ENCODE measurements at places on chromosomes 16 and 17. TPM values are rescaled to one million over a fixed set of nuclear protein-coding genes. Genes with fewer than 3 reads are reported as not detected.

DNA sequence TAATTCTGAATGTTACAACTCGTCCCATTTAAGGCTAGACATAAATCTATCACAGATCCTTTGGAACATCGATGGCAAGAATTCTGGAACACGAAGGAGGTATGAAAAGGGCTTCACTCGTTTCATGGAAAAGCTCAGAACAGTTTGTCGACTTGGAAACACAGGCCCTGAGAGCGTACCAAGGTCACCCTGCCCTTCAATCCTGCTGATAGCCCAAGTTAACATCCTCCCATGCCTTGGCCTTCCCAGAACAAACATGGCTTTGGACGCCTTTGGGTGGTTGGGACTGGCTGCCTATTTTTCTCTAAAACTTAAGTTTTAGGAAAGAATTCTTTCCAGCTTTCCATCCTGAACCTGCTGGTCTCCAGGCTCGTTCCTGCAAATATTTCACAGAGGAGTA lies 396.1 kb downstream of the MAF start:
- H3K36me3 ChIP-seq, result no peaks in the 10 kb centered on the region
- no peak for DNase-seq
- H3K4me3 ChIP-seq, result no peak overlapping the region
- no peaks in the 10 kb centered on the region for H3K27me3 ChIP-seq

- peaks cover 20% of the 10 kb centered on the region for H3K27me3 ChIP-seq
- H3K4me3 ChIP-seq, result peak within 1 kb of the TSS; percentile 67
- H3K4me1 ChIP-seq, result peaks cover 6% of the 10 kb centered on the region
- DNase-seq, result peak; percentile 52
Observed at GRCh38 chr17:61399131-61400065, at the start of gene TBX2. TSS of gene TBX2 (plus strand) at chr17:61399843. CDS start at chr17:61400177, 334 bp downstream.

GRCh38 chr16:87698676-87699199 lies 67.0 kb downstream of the KLHDC4 start:
- H3K4me1 ChIP-seq, result peaks cover 5% of the 10 kb centered on the region
- H3K36me3 ChIP-seq, result peaks cover 3% of the 10 kb centered on the region
- H3K4me3 ChIP-seq, result no peak overlapping the region

KRT20 gene
- total RNA-seq, result not detected

- DNase-seq, result no peak
- no peaks in the 10 kb centered on the region for H3K36me3 ChIP-seq
- no peak overlapping the region for H3K27ac ChIP-seq
- H3K4me3 ChIP-seq, result no peak overlapping the region
Observed at GRCh38 chr16:9966569-9967157, 215.6 kb downstream of the GRIN2A start.

KRT39 gene
- total RNA-seq, result not detected

DNA sequence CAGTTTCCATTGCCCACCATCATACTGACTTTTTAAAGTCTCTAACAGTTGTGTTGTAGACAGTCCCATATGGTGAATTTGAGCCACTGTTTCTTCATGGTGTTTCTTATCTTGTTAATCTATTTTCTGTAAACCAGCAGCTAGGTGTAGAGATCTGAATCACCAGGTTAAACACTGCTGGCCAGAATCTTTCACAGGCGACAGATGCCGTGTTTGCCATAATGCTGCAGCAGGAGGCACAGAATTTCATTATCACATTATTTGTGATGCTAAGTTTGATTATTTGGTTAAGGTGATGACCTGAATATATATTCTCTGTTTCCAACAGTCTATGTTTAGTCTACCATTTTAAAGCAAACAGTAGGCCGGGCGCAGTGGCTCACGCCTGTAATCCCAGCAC lies 11.5 kb upstream of the CNGB1 start:
- H3K27ac ChIP-seq, result no peak overlapping the region
- H3K4me1 ChIP-seq, result no peaks in the 10 kb centered on the region
- H3K4me3 ChIP-seq, result no peak overlapping the region

AATK gene
- total RNA-seq, result 2.3 TPM

CACNG5 gene
- not detected for total RNA-seq

PYDC1 gene
- total RNA-seq, result not detected

- H3K4me3 ChIP-seq, result no peak overlapping the region
- no peak overlapping the region for H3K27ac ChIP-seq
- no peaks in the 10 kb centered on the region for H3K4me1 ChIP-seq
- H3K27me3 ChIP-seq, result no peaks in the 10 kb centered on the region
- H3K36me3 ChIP-seq, result no peaks in the 10 kb centered on the region
- DNase-seq, result no peak
Observed at GRCh38 chr16:85697431-85697830, 8.7 kb upstream of the GINS2 start.

GRCh38 chr16:2857451-2858244 lies at the start of gene PRSS22:
TSS of gene PRSS22 (minus strand) at chr16:2858170. CDS start at chr16:2858104, 66 bp downstream.
- peak within 1 kb of the TSS; percentile 22 for H3K27ac ChIP-seq
- H3K27me3 ChIP-seq, result no peaks in the 10 kb centered on the region
- peaks cover 5% of the 10 kb centered on the region for H3K4me1 ChIP-seq
- H3K36me3 ChIP-seq, result no peaks in the 10 kb centered on the region

KCNH6 gene
- total RNA-seq, result 0.09 TPM

- no peaks in the 10 kb centered on the region for H3K4me1 ChIP-seq
- no peak overlapping the region for H3K27ac ChIP-seq
- H3K36me3 ChIP-seq, result no peaks in the 10 kb centered on the region
- H3K4me3 ChIP-seq, result no peak overlapping the region
- H3K27me3 ChIP-seq, result no peaks in the 10 kb centered on the region
Observed at GRCh38 chr16:78703936-78704335, 604.5 kb downstream of the WWOX start.

ENGASE gene
- 33.6 TPM for total RNA-seq

GRAPL gene
- 1.6 TPM for total RNA-seq

GRCh38 chr16:19711643-19712042 lies 6.4 kb downstream of the KNOP1 start:
- peaks cover 4% of the 10 kb centered on the region for H3K4me1 ChIP-seq
- H3K27me3 ChIP-seq, result no peaks in the 10 kb centered on the region
- H3K27ac ChIP-seq, result no peak overlapping the region
- H3K4me3 ChIP-seq, result no peak overlapping the region
- H3K36me3 ChIP-seq, result peaks cover 20% of the 10 kb centered on the region

RHBDF2 gene
- 6.7 TPM for total RNA-seq

DNA sequence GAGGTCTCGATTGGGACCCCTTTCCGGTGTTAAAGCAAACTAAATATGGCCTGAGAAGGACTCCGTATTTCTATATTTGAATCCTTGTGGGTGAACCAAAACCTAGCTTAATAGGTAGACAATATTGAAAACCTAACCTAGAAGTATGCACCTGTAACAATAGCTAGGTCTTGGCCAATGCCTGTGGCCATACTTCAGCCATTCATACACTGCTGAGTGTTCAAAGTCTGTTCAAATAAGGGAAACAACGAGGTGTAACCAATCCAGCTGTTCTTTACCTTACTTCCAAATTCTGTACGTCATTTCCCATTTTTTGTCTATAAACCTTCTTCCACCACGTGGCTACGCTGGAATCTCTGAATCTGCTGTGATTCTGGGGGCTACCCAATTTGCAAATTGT lies 34.1 kb upstream of the HELZ start:
- H3K27ac ChIP-seq, result no peak overlapping the region
- no peak overlapping the region for H3K4me3 ChIP-seq
- no peaks in the 10 kb centered on the region for H3K36me3 ChIP-seq
- no peaks in the 10 kb centered on the region for H3K27me3 ChIP-seq
- DNase-seq, result no peak

DNA sequence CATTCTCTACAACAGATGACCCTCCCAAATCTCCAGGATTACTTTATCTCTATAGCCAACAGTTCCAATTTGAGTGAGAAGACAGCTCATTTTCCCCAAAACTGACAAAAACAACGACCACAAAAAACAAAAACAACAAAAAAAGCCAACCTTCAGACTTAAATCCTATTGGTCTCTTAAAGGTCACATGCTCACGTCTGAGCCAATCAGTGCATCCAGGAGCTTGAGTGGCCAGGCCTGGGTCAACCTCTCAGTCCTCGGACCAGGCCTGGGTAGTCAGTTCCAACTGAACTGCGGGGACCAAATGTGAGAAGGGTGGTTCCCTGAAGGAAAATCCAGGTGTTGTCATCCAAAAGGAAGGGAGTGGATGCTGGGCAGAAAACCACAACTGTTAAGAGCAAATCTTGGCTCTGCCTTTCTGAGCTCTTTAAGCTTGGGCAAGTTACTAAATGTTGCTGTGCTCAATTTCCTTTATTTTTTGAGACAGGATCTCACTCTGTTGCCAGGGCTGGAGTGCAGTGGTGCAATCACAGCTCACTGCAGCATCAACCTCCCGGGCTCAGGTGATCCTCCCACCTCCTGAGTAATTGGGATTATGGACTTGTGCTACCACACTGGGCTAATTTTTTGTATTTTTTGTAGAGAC lies 43.0 kb upstream of the MSI2 start:
- no peak for DNase-seq
- no peaks in the 10 kb centered on the region for H3K36me3 ChIP-seq
- H3K27ac ChIP-seq, result no peak overlapping the region
- H3K27me3 ChIP-seq, result no peaks in the 10 kb centered on the region
- H3K4me1 ChIP-seq, result no peaks in the 10 kb centered on the region

ZSCAN10 gene
- total RNA-seq, result not detected

DNA sequence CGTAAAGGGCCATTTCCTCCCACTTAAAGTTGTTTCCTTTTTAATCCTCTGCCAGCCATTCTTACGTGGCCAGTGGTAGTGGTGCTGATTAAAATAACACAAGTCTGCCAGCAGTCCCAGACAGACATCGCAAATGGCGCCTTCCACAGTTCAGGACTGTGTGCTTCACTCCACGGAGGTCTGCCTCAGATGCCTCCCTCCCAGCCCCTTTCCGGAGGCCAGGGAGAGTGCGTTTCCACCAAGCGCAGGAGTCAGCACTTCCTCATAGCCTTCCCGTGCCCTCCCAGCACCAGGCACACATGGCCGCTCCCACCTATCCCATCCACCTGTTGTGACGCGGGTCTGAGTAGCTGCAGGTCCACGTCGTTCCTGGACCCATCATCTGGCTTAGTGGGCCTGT lies 205.6 kb downstream of the RPTOR start:
- H3K4me3 ChIP-seq, result no peak overlapping the region
- no peak overlapping the region for H3K27ac ChIP-seq
- no peaks in the 10 kb centered on the region for H3K4me1 ChIP-seq
- peaks cover 3% of the 10 kb centered on the region for H3K36me3 ChIP-seq
- no peak for DNase-seq

GRCh38 chr16:75750528-75750927 lies 24.2 kb upstream of the CPHXL start:
- no peaks in the 10 kb centered on the region for H3K4me1 ChIP-seq
- H3K27ac ChIP-seq, result no peak overlapping the region
- no peaks in the 10 kb centered on the region for H3K36me3 ChIP-seq
- H3K4me3 ChIP-seq, result no peak overlapping the region
- no peaks in the 10 kb centered on the region for H3K27me3 ChIP-seq

DNA sequence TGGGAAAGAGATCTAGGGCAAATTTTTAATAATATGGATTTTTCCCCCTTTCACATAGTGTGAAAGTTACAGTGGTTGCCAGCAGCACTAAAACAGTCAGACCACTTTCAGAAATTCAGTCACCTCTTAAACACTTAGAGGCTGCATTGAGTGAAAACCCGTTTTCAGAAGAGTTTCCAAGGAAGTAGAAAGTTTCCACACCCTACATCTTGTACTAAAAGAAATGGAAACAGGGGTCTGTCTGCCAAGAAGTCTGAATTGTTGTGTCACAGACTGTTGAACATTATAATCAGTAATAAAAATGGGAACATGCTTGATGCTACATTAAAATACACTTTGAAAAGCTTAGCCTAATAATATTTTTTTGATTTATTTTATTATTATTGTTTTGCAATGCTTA lies 278.9 kb upstream of the KCNJ16 start:
- H3K4me3 ChIP-seq, result no peak overlapping the region
- H3K36me3 ChIP-seq, result no peaks in the 10 kb centered on the region
- no peaks in the 10 kb centered on the region for H3K4me1 ChIP-seq
- H3K27me3 ChIP-seq, result peaks cover 4% of the 10 kb centered on the region
- DNase-seq, result no peak

GRCh38 chr17:6444571-6445335 lies 498 bp downstream of the PIMREG start:
- no peaks in the 10 kb centered on the region for H3K27me3 ChIP-seq
- H3K4me3 ChIP-seq, result peak overlapping the region; percentile 50
- H3K36me3 ChIP-seq, result no peaks in the 10 kb centered on the region
- peaks cover 4% of the 10 kb centered on the region for H3K4me1 ChIP-seq
- H3K27ac ChIP-seq, result no peak overlapping the region
- no peak for DNase-seq

- no peak overlapping the region for H3K4me3 ChIP-seq
- peaks cover 6% of the 10 kb centered on the region for H3K4me1 ChIP-seq
- H3K27ac ChIP-seq, result no peak overlapping the region
Observed at GRCh38 chr16:22001591-22001990, 675 bp upstream of the PDZD9 start.

DNA sequence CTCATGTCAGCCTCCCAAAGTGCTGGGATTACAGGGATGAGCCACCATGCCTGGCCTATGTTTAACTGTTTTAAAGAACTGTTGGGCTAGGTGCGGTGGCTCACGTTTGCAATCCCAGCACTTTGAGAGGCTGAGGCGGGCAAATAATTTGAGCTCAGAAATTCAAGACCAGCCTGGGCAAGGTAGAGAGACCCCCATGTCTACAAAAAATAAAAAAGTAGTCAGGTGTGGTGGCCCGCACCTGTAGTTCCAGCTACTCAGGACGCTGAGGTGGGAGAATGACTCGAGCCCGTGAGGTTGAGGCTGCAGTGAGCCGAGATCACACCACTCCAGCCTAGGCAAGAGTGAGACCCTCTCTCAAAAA lies 1.9 kb upstream of the ITGAL start:
- H3K4me3 ChIP-seq, result no peak overlapping the region
- H3K4me1 ChIP-seq, result peaks cover 5% of the 10 kb centered on the region
- H3K27ac ChIP-seq, result no peak overlapping the region
- no peaks in the 10 kb centered on the region for H3K27me3 ChIP-seq
- no peak for DNase-seq

- no peaks in the 10 kb centered on the region for H3K36me3 ChIP-seq
- H3K4me1 ChIP-seq, result no peaks in the 10 kb centered on the region
- no peaks in the 10 kb centered on the region for H3K27me3 ChIP-seq
Observed at GRCh38 chr17:39174920-39175694, 9.1 kb upstream of the ARL5C start.

KRT33A gene
- not detected for total RNA-seq

- H3K27ac ChIP-seq, result no peak overlapping the region
- H3K4me1 ChIP-seq, result peaks cover 12% of the 10 kb centered on the region
- H3K36me3 ChIP-seq, result no peaks in the 10 kb centered on the region
- no peak overlapping the region for H3K4me3 ChIP-seq
- H3K27me3 ChIP-seq, result no peaks in the 10 kb centered on the region
Observed at GRCh38 chr16:71811261-71811803, 2.7 kb upstream of the AP1G1 start.

GRCh38 chr16:20023190-20023589 lies 50.5 kb downstream of the GPR139 start:
- H3K27me3 ChIP-seq, result peaks cover 4% of the 10 kb centered on the region
- no peak overlapping the region for H3K27ac ChIP-seq
- DNase-seq, result no peak
- H3K36me3 ChIP-seq, result no peaks in the 10 kb centered on the region
- peaks cover 2% of the 10 kb centered on the region for H3K4me1 ChIP-seq
- no peak overlapping the region for H3K4me3 ChIP-seq
